DMS79 treated with DMSO at 0.1 percent for 48 hours (cell line): ENCODE measurements at places on chromosomes 11 and 22.

DNA sequence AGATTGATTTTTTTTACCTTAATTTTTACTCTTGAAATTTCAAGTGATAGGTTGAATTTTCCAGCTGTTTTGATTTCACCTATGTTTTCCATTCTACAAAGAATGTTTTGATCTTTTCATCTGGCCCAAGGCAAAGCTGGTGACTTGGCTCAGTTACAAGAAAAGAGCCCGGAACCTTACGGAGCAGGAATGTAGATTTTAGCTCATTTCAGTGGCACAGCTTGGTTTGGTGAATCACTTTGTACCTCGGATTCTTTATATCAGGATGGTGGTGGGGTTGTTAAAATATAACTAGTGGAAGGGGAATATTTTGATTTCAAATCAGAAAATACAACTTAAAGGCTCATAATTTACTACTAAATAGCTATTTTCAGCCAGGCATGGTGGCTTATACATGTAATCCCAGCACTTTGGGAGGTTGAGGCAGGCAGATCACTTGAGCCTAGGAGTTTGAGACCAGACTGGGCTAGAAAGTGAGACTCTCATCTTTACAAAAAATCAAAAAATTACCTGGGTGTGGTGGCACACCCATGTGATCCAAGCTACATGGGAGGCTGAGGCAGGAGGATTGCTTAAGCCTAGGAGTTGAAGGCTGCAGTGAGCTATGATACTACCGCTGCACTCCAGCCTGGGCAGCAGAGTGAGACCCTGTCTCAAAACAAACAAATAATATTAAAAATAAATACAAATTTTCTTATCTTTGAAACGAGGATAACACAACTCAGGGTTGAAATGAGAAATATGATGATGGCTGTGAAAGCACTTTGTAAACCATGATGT is 9.4 kb upstream of the GRIK4 start:
- no peak for DNase-seq

DNA sequence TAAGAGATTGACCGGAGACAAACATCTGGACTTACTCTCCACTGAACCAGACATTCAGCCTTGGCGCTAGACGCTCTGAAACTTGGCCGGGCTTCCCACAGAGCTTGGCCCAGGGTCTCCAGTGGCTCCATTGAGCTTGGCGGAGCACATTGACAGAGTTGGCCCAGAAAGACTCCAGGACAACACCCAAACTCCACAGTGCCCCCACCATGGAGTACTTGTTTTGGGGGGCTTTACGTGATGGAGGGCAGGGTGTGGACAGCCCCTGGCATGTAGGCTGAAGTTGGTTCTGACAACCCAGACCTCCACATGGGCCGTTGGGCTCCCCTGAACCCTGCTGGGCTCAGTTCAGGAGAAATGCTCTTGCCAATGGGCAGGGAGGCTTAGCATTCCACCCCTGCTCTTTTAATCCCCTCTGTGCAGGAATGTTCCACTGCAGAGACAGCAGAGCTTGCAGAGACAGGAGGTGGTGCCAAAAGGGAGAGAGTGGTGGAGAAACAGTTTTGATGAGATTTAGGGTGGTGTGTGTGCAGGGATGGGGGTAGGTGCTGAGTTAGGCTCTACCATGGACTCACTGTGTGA is 102.4 kb upstream of the TIMP3 start:
- DNase-seq = no peak

DNA sequence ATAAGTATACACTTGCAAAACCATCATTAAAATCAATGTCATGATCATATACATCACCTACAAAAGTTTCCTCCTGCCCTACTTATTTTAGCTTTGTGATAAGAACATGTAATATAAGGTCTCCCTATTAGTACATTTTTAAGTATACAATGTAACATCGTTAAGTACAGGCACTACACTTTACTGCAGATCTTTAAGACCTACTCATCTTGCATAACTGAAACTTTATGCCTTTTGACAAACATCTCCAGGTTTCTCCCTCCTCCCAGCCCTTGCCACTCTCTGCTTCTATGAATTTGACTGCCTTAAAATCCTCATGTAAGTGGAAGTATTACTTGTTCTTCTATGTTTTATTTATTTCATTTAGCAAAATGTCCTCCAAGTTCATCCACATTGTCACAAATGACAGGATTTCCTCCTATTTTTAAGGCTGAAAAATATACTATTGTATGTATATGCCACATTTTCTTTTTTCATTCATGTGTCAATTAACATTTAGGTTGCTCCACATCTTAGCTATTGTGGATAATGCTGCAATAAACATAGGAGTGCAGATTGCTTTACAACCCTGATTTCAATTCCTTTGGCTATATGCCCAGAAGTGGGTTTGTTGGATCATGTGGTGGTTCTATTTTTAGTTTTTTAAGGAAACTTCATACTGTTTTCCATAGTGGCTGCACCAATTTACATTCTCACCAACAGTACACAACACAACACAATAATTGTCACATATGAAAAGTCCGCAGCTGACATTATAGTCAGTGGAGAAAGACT is 471.1 kb upstream of the ANO3 start:
- DNase-seq = peak; percentile 77

DNA sequence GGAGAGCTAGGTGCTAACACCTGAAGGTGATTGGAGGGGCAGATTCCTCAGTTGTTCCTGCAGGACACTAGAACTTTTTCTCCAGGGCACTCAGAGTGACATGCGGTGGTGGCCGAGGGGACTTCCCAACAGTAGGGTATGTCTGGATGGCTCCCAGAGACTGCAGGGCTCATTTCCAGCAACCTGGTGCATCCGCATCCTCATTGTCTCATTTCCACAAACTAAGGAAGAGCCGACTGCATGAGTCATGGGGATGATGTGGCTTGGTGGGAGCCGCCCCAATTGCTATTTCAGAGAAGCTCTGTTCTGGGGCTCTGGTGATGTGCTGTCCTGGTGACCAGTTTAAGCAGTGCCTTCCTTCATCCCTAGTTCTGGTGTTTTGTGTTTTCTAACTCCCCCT is 2.8 kb upstream of the ROBO4 start:
- no peak for DNase-seq

GRCh38 chr11:3946455-3947017 is 91.1 kb downstream of the STIM1 start:
- DNase-seq = no peak

DNA sequence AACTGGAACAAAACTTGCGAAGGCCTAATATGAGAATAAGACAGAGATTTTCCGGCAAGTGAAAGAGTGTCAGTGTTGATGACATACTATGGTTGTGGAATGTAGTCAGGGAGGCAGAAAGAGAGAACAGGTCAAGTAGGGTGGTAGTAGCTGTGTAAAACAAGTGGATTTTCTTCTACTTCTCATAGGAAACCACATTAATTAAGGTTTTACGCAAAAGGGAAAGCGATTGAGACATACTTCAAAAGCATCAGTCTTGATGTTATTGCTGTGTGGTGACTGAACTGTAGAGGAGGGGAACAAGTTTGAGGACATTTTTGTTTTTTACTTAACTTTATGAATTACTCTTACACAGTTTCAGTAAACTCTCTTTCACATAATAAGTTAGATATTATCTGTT is 186.0 kb upstream of the CNTN5 start:
- no peak for DNase-seq

DNA sequence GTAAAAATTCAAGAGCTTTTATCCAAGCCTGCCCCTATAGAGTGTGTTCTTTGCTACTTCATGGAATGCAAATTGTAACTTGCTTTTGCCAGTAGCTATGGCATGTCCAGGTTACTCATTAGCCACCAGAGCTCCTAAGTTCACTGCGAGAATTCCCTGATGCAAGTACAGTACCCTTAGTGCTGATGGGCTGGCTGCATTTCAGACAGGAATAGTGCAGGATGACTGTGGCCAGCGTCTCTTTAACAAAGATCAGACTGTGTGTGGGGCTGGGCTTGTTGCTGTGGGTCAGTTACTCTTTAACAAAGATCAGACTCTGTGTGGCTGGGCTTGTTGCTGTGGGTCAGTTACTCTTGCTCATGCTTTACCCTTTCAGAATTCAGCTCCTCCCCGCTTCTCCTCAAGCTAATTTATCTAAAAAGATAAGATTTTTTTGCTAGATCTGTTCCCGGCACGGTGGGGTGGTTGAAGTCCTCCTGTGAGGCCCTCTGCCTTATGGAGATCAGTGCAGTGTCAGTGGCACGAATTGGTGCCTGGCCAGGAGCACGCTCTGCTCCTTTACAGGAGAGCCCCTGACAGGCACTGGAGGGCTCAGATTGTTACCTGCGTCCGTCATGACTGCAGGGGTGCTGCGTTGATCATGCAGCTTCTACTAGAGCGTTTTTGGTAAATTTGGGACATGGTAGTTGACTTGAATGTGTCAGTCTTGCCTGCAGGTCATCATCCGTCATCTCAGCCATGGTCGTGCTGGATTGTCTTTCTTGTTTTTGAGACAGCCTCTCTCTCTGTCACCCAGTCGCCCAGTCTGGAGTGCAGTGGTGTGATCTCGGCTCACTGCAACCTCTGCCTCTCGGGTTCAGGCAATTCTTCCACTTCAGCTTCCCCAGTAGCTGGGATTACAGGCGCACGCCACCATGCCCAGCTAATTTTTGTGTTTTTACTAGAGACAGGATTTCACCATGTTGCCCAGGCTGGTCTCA is 27.0 kb downstream of the AP2A2 start:
- no peak for DNase-seq

DNA sequence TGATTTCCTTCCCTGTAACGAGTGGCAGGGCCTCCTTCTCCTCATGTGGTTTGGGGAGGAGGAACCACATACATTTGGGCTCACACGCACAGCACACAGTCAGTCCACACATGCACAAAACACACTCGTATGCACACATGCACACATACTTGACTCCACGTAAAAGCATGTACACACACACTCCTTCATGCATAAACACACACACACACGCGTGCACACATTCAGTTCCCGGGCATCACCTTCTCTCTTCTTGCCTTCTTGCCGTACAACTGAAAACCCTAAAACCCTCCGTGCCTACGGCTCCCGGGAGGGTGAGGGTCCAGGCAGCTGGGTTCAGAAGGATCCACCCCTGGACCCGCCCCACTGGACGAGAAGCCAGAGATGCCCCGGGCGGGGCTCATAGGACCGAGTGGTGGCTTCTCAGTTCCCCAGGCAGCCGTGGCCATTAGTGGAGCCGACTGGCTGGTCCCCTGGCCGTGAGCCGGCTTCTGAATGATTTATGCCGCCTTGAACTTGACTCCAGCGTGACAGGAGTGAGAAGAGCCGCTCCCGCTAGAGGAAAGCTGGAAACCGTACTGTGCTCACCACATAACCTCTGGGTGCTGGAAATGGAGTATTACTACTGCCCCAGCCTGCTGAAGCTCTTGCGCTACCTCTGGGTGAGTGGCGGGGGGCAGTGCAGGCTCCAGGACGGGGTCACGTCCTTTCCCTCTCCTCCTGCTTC is 117.4 kb downstream of the KIAA1671 start:
- peak; percentile 11 for DNase-seq

- DNase-seq = no peak
Measured at GRCh38 chr11:31823644-31824331, 12.7 kb upstream of the PAX6 start.

GRCh38 chr11:10398525-10398924 is 56.5 kb upstream of the AMPD3 start:
- no peak for DNase-seq

DNA sequence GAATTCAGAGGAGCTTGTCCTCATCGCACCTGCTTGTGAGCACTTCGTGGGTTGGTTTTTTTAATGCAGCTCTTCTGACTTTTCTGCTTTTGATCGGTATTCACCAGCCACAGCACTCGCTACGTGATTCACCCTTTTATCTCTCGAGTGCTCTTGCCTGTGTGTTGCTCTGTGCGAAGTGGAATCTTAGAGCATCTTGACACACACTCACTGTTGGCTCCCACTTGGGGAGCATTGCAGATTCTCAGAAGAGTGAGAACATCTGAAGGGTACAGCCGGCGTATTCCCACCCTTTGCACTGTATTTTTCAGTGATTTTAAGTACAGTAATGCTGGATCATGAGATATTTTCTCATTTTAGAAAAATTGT is 10.9 kb downstream of the TNNT3 start:
- no peak for DNase-seq

GRCh38 chr11:70584498-70585235 is 186.3 kb downstream of the CTTN start:
- DNase-seq = no peak
